AG04450 (cell line): ENCODE measurements at places on chromosomes 6 and 20. TPM values are rescaled to one million over a fixed set of nuclear protein-coding genes. Genes with fewer than 3 reads are reported as not detected.

The ENTPD6 gene
- polyA plus RNA-seq: 39.9 and 51.4 TPM in 2 replicates

DNA sequence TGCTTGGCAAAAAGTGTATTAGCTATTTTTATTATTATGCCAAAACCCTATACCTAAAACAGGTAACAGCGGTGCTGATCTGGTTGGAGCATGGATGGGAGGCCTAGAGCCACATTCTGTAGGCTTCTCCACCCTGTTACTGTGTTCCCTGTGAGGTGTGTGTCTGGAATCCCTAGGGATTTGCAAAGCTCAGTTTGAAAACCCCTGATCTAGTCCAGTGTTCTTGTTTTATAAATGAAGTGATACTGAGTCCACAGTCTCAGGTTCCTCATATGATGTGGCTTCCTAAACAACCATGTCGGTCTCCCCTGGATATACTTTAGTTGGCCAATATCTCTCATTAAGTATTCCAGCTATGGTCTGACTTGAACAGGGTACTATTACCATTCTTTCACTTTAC lies 16.3 kb downstream of the ACSS2 start:
- DNase-seq: no peak

- DNase-seq: peak; percentile 3
Observed at GRCh38 chr6:123415844-123416468, 220.8 kb downstream of the TRDN start.

DNA sequence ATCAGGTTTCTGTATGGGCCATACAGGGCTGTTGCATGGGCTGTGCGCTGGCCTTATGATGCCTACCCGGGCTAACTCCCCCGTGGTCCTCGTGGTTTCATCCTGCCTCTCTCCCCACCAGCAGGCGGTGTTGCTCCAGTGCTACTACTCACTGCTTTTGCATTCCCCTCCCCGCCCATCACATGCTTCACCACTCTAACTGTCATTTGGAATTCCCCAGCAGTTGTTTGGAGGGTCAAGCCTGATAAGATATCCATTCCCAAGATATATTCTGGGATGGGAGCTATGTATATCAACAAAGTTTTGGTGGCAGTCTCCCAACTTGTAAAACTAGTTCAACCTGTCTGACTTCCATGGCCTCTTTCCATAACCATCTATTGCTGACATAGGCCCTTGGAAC lies 233.2 kb upstream of the SOX4 start:
- no peak for DNase-seq

GRCh38 chr6:166800137-166800536 lies 156.2 kb downstream of the RNASET2 start:
- DNase-seq: no peak

DNA sequence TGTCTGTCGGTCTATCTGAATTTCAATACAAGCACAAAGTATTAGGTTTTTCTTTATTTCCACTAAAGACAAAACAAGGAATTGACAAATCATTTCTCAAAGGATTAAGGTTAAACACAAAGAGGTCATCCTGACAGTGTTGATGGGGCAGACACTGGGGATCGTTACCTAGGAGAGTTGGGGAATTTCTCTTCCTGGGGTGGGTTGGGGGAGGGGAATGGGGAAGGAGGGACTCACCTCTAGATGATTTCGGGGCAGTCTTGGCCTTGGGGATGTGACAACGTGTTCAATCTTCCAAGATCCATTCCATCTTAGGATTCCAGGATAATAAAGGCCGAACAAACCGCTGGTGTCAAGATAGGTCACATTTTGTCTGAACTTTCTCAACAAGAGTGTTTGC lies 35.4 kb upstream of the FOXA2 start:
- no peak for DNase-seq

DNA sequence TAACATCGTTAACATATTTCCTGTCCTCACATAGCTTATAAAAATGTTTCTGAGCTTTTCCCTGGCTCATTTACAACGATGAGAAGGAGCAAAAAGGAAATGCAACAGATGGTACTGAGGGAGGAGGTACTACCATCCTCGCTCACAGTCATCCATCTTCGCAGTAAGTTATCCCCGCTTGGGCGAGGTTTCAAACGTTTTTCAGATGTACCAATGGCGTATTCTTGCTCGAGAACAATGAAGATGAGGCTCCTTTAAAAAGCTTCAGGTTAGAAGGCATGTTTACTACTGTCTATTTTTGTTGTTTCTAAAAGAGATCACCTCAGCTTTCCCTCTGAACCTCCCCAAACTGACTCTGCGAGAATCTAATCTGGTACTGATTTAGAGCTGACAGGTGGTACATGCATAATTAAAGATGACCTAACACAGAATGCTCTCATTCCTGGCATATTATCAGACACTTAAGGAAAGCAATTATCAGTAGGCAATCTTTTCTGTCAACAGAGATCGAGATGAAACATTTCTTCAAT lies 178.7 kb downstream of the GJA10 start:
- no peak for DNase-seq

DNA sequence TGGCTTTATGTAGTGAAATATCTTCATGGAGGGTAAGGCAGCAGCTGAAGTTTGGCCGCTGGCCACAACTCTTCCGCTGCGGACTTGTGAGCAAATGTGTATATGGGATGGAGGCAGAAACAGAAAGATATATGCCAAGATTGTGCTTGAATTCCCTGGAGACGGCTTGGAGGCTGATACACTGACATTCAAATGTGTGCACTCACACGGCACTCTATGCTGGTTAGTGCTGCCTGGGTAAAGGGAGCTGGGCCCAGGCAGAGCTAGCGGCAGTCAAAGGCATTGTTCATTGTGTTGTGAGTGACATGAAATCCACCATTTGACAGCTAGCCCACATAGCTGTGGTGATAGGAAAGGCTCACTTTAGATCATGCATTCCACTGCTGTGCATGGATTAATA lies 202.7 kb downstream of the CLIC5 start:
- DNase-seq: no peak

The DAAM2 gene
- 2.9 and 3.5 TPM in 2 replicates for polyA plus RNA-seq

The CTCFL gene
- not detected in 2 replicates for polyA plus RNA-seq

The TNXB gene
- 0.25 and 0.35 TPM in 2 replicates for polyA plus RNA-seq

- no peak for DNase-seq
Observed at GRCh38 chr20:49913399-49914047, 1.8 kb downstream of the SPATA2 start.

The ZBTB12 gene
- 2.4 and 4.3 TPM in 2 replicates for polyA plus RNA-seq

The FRK gene
- 0.31 and 0.43 TPM in 2 replicates for polyA plus RNA-seq

The MEI4 gene
- not detected in 2 replicates for polyA plus RNA-seq

The LY6G6F gene
- not detected in 2 replicates for polyA plus RNA-seq

DNA sequence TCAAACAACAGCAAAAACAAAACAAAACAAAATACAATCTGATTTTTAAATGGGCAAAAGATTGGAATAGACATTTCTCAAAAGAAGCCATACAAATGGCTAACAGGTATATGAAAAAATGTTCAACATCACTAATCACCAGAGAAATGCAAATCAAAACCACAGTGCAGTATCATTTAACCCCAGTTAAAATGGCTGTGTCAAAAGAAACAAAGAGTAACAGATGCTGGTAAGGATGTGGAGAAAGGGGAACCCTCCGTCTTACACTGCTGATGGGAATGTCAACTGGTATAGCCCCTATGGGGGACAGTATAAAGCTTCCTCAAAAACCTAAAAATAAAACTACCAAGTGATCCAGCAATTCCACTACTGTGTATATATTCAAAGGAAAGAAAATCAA lies 10.9 kb upstream of the NELFCD start:
- DNase-seq: no peak

GRCh38 chr20:40815156-40816038 lies 126.4 kb upstream of the MAFB start:
- no peak for DNase-seq

The EDN1 gene
- 1.7 and 2.1 TPM in 2 replicates for polyA plus RNA-seq

DNA sequence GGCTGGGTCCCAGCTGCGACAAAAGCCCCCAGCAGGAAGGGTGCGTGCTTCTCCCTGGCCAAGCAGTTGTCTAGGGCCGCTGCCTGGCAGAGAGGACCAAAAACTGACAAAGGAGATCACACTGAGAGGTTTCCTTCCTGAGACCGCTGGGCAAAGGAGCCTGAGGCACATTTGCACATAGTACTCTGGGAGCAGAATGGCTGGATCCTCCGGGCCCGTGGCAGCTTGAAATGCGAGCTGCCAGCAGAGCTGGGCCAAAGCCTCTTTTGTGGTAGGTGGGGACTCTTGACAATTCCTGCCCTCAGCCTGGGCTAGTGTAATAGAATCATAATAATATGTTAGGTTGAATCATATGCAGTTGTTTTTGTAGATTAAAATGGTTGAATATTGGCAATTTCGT lies 33.1 kb upstream of the RNF8 start:
- DNase-seq: no peak

DNA sequence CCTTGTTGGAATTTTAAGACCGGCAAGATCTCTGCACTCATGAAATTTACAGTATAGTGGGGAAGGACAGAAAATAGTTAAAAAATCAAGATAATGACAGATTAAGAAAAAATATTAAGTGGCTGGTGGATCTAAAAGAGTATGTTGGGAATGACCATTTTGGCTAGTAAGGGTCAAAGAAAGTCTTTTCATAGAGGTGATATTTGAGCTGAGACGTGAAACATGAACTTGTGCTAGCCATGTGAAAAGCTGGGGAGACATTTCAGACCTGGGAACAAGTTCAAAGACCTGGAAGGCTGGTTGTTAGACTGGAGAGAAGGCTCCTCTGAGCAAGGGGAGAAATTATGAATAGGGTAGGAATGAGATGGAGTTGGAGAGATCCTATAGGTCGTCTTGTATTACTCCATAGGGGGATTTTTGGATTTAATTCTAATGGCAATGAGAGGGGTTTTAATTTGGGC lies 4.7 kb downstream of the BICRAL start:
- no peak for DNase-seq

The PPDPF gene
- 13.5 and 21.7 TPM in 2 replicates for polyA plus RNA-seq

GRCh38 chr6:169558378-169558773 lies 143.5 kb downstream of the WDR27 start:
- no peak for DNase-seq

The ELOVL2 gene
- polyA plus RNA-seq: 2.4 and 2.9 TPM in 2 replicates

The SEMG2 gene
- not detected in 2 replicates for polyA plus RNA-seq

The F13A1 gene
- polyA plus RNA-seq: not detected in 2 replicates

GRCh38 chr6:134111062-134111677 lies 58.7 kb upstream of the SLC2A12 start:
- DNase-seq: no peak

The SIRPB2 gene
- polyA plus RNA-seq: not detected in 2 replicates

- DNase-seq: no peak
Observed at GRCh38 chr6:116034327-116034726, 26.4 kb downstream of the FRK start.

- DNase-seq: no peak
Observed at GRCh38 chr6:152734630-152735029, 16.0 kb upstream of the VIP start.

The FAXC gene
- 7.0 and 8.4 TPM in 2 replicates for polyA plus RNA-seq

DNA sequence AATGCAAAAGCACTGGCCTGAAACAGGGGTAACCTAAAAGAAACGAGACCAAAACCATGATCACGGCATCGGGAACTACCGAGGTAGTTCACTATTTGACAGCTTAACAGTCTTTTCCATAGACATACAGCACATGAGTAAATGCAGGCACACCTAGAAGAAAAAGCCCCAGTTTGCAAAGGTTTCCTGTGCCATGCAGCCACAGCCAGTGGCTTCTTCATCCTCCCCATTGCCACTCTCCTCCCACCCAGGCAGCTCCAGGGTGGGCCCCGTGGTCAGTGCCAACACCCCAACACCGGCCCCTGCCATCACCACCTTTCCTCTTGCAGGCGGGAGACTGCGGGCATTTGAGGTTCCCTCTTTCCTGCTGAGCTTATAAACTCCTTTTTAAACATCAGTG lies 115.4 kb downstream of the SLC23A2 start:
- no peak for DNase-seq

DNA sequence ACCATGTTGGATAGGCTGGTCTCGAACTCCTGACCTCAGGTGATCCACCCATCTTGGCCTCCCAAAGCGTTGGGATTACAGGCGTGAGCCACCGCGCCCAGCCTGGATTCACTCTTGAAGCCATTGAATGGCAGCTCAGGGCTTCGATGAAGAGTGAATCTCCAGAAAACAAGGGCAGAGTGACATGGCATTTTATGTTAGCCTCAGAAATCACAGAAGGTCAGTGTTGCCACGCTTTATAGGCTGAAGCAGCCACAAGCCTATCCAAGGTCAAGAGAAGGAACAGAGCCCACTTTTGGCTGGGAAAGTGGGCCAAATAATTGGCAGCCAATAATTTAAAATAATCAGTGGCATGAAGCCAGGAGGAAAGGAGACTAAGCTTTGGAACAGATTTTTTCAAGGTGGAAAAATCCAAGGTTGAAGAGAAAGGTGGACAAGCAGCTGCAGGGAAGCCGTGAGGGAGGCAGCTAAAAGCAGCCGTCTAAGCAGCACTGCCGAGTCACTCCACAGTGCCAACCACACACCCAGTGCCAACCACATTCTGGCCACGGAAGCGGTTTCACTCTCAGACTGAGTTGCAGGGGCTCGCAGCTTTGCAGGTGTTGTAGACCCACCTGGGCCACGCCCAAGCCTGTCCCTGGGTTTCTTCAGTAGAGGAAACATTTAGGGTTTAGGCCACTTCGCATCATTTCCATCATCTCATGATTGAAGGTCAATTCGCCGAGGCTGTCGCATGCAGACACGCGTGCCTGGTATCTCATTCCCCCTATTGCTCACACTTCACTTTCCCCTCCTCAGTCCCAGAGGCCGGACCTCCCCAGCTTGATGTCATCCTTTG lies 17.4 kb upstream of the AVP start:
- DNase-seq: no peak

GRCh38 chr6:53241938-53242337 lies 93.3 kb upstream of the GCM1 start:
- no peak for DNase-seq
